Cardiac muscle cell (in vitro differentiated cells and primary cell): ENCODE measurements at places on chromosomes 13 and 19.

GRCh38 chr13:108212886-108213285, 2.5 kb downstream of the LIG4 start:
- DNase-seq = no peak

GRCh38 chr19:19866611-19867248, 1.0 kb downstream of the ZNF253 start:
- DNase-seq = peak; percentile 73

- peak; percentile 60 for DNase-seq
These were observed 685 bp downstream of the TCF3 start for GRCh38 chr19:1651568-1652291.

DNA sequence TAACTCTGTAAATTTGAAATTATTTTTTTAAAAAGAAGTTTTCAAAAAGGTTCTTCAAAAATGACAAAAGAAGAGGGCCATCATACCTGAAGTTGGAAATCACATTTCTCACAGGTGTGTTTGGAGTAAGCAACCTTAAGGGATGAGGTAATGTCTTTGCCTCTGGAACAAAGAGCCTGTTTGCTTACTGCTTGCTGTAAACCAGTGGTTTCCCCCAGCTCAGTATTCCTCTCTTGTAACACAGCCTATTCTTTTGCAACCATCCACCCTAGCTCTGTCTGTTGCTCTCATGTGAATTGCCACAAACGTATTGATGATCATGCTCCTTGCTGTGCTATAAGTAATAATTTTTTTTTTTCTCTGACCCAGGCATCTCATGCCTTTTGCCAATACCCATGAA, 38.1 kb downstream of the UCHL3 start:
- DNase-seq = no peak

GRCh38 chr19:1608359-1609102, 3.3 kb upstream of the UQCR11 start:
- no peak for DNase-seq

DNA sequence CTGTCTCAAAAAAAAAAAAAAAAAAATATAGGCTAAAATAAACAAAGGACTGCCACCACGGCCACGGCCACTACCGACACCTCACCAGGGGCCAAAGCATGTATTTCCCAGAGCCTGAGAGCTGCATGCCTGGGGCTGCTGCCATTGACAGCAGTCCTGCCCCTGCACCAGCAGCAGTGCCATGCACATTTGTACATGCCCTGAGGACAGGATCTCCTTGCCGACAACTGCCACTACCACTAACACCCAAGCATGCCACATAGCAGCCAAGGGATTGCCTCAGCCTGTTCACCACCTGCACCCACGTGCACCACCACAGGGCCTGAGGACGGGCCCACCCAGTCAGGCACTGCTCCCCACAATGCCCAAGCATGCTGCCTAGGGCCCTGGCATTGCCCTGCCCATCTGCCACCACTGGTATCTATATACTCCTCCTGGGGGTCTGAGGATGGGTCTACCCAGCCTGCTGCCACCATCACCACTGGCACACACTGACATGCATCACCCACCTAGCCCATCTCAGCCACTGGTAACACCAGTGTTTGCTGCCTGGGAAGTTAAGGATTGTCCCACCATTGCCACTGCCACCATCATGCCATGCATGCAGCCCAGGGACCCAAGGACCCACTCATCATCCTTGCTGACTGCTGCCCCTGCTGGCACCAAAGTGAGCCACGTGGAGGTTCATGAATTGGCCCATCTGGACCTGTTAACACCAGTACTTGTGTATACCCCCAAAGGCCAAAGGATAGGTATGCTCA, 10.6 kb upstream of the NUP62 start:
- no peak for DNase-seq

GRCh38 chr13:36006347-36006746, 124.8 kb downstream of the DCLK1 start:
- DNase-seq = no peak

GRCh38 chr13:33438918-33439317, 153.4 kb upstream of the STARD13 start:
- DNase-seq = no peak

DNA sequence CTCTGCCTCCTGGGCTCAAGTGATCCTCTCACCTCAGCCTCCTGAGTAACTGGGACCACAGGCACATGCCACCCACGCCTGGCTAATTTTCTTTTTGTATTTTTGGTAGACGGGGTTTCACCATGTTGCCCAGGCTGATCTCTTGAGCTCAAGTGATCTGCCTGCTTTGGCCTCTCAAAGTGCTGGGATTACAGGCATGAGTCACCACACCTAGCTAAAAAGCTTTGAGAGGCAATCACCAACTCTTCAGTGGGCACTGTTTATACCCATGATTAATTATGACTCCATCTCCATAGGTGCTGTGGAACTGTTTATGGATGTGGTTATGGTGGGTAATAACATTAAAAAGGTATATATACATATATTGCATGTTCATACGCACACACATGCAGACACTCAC, 7.5 kb upstream of the RBM26 start:
- DNase-seq = no peak

DNA sequence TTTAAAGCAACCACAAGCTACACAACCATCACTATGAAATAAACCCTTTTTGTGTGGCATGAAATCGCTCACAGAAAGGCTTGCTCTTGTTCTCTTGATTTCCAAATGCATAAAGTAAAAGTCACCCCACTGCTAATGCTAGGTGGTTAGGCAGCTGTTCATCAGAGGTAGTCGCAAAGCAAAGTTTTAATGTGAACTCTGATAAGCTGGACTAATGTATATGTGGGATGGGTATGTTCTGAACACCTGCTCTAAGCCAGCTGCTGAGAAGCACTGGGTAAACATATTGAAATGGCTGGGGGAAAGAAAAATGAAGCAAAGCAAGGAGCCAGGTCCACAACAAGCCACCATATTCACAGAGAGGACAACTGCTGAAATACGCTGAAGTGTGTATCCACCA, 142.3 kb downstream of the KLF12 start:
- no peak for DNase-seq

GRCh38 chr19:32316034-32316433, 29.4 kb upstream of the ZNF507 start:
- peak; percentile 15 for DNase-seq

GRCh38 chr19:31171936-31172335, 177.3 kb downstream of the TSHZ3 start:
- DNase-seq = no peak

- no peak for DNase-seq
These were observed 162.7 kb downstream of the POSTN start for GRCh38 chr13:37435881-37436280.

DNA sequence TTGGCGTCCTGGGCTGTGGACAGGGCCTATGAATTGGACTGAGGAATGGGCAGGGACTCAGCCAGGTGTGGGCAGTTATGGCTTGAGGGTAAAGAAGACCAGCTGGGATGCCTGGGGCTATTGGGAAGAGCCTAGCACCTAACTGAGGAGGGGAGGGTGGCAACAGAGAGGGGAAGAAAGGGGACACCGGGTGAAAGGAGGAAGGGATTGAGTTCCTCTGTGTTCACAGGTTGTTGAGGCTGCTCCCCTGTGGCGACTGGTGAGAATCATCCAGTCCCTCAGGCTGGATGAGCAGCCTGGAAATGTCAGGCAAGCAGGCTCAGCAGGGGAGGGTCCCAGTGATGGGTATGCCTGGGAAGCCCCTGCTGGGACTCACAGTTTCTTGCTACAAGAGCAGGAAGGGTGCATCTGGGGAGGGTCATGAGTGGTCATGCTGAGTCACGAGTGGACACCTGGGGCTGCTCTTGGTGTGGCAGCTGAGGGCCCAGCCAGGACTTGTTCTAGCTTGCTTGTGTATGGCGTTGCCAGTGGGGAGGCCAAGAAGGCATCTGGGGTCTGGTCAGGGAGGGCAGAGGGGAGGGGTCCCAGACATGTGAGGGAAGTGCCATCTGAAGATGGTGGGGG, 1.4 kb downstream of the ZNF324 start:
- no peak for DNase-seq

GRCh38 chr13:97798836-97799235, 154.6 kb upstream of the IPO5 start:
- DNase-seq = peak; percentile 80
